Hematopoietic multipotent progenitor cell treated with erythropoietin and hydrocortisone succinate and interleukin-3 and kit ligand, for 6 days (in vitro differentiated cells): ENCODE measurements at places on chromosomes 11 and 22.

GRCh38 chr11:35311331-35311730 lies 108.0 kb downstream of the SLC1A2 start:
- DNase-seq, result no peak

DNA sequence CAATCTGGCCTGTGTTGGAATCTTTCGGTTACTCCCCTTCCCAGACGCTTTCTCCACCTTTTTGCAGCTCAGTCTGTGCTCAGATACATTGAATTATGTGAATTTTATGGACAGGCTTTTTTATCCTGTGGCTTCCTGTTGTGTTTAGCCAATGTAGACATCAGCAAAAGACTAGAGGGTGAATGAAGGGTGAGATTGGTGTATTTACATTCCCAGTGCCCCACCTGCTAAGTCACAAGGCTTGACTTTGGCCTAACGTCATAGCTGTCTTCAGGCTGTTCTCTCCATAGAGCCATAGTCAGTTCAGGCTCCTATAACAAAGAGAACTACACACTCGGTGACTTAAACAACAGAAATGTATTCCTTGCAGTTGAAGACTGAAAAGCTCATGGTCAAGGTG lies 97.5 kb upstream of the FSHB start:
- DNase-seq, result no peak

GRCh38 chr11:100003985-100004384 lies 683.1 kb upstream of the ARHGAP42 start:
- no peak for DNase-seq

- no peak for DNase-seq
Measured at GRCh38 chr11:121721961-121722360, 269.2 kb upstream of the SORL1-AS1 start.

DNA sequence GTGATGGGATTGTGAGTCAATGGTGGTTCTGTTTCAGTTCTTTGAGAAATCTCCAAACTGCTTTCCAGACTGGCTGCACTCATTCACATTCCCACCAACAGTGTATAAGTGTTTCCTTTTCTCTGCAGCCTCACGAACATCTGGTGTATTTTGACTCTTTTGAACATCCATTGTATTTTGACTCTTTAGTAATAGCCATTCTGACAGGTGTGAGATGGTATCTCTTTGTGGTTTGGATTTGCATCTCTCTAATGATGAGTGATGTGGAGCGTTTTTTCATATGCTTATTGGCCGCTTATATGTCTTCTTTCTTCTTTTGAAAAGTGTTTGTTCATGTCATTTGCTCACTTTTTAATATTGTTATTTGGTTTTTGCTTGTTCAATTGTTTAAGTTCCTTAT lies 19.4 kb downstream of the NELL1 start:
- DNase-seq, result no peak

GRCh38 chr11:132472411-132473172 lies 1059.7 kb downstream of the OPCML start:
- no peak for DNase-seq

GRCh38 chr11:121194731-121195596 lies 93.9 kb downstream of the TECTA start:
- DNase-seq, result peak; percentile 84

DNA sequence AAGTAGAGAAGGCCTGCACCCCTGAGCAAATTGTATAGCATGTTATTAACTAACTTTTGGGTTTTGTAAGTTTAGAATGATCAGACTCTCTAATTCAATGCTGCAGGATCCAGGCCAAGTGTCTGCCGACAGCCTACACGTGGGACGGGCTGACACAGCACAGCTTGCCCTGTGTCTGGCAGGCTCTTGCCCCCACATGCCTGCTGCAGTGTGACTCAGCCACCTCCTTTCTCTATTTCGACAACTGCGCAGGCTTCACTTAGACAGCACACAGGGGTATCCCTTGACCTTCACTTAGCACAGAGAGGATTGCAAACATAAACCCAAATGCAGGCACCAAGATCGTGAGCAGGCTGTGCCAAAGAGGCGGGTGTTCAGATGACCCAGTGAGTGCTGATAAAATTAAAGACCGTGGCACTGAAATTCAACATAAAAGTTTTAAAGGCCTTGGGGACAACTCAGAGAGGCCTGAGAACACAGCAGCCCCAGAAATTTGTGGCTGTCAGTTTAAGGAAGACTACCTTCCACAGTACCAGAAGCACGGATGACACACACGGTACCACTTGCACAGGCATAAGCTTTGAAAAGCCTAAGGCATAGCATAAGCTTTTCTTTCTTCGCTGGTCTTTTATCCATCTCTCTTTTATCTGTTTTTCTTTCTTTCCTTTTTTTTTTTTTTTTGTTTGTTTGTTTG lies 37.8 kb downstream of the SCN3B start:
- no peak for DNase-seq

DNA sequence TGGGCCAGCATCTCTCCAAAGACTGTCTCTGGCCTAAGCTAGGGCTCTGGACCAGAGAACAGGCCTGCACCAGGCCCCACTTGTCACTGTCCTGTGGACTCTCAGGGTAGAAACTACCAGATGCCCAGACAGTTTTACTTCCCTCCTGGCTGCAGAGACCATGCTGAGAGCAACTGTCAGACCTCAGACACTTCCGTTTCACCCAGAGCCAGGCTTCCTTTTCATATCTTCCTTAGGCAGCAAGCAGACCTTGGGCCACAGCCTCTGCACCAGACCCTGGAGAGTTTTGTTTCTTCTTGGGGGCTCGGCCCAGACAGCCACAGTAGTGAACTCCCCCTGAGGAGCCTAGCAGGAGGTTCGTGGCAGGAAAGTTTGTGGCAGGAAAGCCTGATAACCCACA lies 12.1 kb upstream of the FCHSD2 start:
- peak; percentile 86 for DNase-seq
